ENCODE measurements at places on chromosomes 5 and 9.

GRCh38 chr5:122863240-122863639, 17.8 kb downstream of the SNX24 start:
- DNase-seq, result no peak

DNA sequence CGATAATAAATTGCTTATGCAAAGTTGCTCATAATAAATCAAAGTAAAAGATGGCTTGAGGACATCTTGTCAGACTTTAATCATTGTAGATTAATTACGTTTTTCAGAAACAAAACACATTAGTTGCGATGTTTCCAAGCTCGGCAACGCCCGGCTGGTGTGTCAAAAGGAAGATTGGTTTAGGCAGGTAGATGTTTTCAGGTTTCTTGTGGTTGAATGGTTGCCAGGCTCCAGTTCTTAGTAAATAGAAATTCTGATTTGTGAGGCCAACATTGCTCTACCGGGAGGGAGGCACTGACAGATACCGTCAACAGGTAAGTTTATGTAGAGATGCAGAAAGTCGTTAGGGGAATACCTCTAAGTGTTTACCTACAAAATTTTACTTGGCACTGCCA, 280.3 kb downstream of the NPR3 start:
- DNase-seq, result no peak

DNA sequence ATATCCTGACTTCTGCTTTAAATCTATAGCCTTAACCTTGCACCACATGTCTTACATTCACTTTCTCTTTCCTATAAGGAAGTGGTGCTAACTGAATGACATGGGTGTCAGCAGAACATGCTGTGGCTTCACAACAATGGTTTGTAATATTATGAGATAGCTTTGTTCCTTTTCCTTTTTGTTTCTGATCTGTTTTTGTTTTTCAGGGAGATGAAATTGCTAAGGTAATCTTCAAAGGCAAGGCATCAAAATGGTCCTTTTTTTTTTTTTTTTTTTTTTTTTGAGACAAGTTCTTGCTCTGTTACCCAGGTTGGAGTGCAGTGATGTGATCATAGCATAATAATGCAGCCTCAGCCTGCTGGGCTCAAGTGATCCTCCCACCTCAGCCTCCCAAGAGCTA, 53.6 kb upstream of the RANBP6 start:
- DNase-seq, result peak; percentile 20

DNA sequence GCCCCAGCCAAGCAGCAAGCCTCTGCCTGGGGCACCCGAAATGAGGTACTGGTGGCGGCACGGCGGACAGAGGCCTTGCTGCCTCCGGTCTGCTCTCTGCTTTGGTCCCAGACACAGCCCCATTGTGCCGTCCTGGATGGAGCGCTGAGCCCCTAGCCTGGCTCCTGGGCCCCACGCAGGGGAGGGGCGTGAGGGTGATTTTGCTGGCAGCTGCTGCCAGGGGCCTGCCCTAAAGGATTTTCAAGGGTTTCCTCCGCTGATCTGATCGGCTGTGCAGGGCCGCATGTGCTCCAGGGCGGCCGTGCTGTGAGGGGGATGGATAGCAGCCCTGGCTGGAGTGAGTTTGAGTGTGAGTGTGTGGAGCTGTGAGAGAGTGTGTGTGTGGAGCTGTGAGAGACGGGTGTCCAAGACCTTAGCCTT, 1.3 kb downstream of the GPSM1 start:
- DNase-seq, result no peak

GRCh38 chr5:80408484-80409366, 861 bp downstream of the ZFYVE16 start:
- DNase-seq, result peak; percentile 78

GRCh38 chr9:98229620-98230019, 25.8 kb downstream of the TBC1D2 start:
- no peak for DNase-seq

- DNase-seq, result no peak
These were observed 149.4 kb upstream of the TBCA start for GRCh38 chr5:77925503-77925902.

DNA sequence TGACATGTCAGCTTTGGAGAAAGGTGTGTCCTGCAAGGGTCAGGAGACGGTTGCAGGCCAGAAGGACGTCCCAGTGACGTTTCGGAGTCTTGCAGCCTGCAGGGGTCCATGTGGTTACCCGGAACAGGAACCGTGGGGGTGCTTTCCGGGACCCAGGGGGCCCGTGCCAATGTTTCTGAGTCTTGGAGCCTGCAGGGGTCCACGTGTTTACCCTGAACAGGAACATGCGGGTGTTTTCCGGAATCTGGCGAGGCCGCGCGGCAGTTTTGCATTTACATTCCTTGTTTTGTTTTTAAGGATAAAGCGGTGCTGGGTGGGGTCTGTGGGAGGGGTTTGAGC, 30.6 kb downstream of the NKD2 start:
- DNase-seq, result no peak

Measured in RPMI8226 (cell line).